ENCODE measurements at places on chromosomes 3 and 15. TPM values are rescaled to one million over a fixed set of nuclear protein-coding genes. Genes with fewer than 3 reads are reported as not detected.

The CCDC39 gene
- not detected for total RNA-seq

The DCP1A gene
- 50.1 TPM for total RNA-seq

The BCL2A1 gene
- 23.3 TPM for total RNA-seq

The GOLGA6L25 gene
- not detected for total RNA-seq

The APOD gene
- total RNA-seq = not detected

The NME9 gene
- 0.60 TPM for total RNA-seq

The SLC9C1 gene
- total RNA-seq = not detected

The NR2E3 gene
- total RNA-seq = not detected

The HTR3E gene
- total RNA-seq = not detected

The CCR8 gene
- total RNA-seq = 9.0 TPM

The P3H2 gene
- not detected for total RNA-seq

The MOBP gene
- not detected for total RNA-seq

The TRANK1 gene
- 64.7 TPM for total RNA-seq

The INKA1 gene
- 5.2 TPM for total RNA-seq

The HRG gene
- not detected for total RNA-seq

The LRRC31 gene
- total RNA-seq = not detected

The FOXL2NB gene
- not detected for total RNA-seq

The GRIP2 gene
- 0.10 TPM for total RNA-seq

The A4GNT gene
- total RNA-seq = not detected

The MST1R gene
- total RNA-seq = 1.7 TPM

The CELSR3 gene
- total RNA-seq = 6.9 TPM

The PTX3 gene
- 0.50 TPM for total RNA-seq

The ZNF717 gene
- 5.0 TPM for total RNA-seq

The SCAMP5 gene
- total RNA-seq = 3.9 TPM

The CISH gene
- 28.3 TPM for total RNA-seq

The RBP2 gene
- not detected for total RNA-seq
